GM12865 (cell line): ENCODE measurements at places on chromosomes 4 and X.

DNA sequence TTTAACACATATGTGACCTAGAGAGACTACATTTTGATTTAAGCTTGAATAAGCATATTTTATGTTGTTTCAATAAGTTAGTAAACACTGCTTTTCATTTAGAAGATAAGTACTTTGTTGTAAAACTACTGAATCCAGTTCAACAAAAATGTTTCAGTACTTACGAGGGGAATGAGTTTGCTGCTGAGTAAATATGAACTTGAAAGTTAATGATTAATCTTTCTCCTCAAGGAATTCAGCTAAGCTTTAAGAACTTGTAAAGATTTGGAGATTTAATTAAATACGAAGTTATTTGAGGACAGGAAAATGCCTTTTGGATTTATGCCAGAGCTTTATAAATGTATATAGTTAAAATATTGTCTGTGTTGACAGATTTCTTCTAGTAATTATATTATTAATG, 933.0 kb upstream of the LCORL start:
- DNase-seq = no peak

DNA sequence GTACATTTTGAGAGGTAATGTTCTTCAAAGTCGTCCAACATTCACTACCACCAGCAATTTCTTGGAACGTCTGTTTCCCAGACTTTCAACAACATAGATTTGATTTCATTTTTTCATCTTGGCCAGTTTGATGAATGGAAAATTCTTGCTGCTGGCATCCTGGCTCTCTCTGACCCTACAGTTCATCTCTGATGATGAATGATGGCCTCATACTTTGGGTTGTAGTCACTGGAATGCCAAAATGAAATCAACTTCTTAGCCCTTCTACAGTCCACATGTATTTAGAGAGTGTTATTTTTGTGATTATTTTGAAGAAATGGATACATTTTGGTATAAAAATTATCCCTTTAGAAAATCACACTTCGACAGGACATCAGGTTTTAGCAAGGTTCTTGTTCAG, 8.8 kb downstream of the CHST7 start:
- no peak for DNase-seq

- no peak for DNase-seq
Measured at GRCh38 chr4:123233136-123233768, 163.3 kb upstream of the SPRY1 start.

DNA sequence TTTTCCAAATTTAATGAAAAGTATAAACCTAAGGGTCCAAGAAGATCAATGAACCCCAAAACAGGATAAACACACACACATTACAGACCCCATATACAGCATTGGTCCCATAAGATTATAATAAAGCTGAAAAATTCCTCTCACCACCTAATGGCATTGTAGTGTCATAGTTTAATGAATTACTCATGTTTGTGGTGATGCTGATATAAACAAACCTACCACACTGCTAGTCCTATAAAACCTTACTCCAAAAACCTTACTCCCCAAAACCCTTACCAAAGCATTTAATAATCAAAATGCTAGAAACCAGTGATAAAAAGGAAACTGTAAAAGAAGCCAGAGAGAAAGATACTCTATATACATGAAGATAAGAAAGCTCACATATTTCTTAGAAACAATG, 148.1 kb upstream of the SH3RF1 start:
- DNase-seq = no peak

GRCh38 chr4:108205859-108206258, 37.1 kb upstream of the LEF1 start:
- DNase-seq = no peak

GRCh38 chr4:7970361-7970946, 30.8 kb upstream of the AFAP1 start:
- no peak for DNase-seq

GRCh38 chr4:107094332-107094731, 58.2 kb upstream of the DKK2 start:
- DNase-seq = peak; percentile 36

GRCh38 chrX:1914606-1915365, 299.9 kb downstream of the ASMT start:
- DNase-seq = no peak

DNA sequence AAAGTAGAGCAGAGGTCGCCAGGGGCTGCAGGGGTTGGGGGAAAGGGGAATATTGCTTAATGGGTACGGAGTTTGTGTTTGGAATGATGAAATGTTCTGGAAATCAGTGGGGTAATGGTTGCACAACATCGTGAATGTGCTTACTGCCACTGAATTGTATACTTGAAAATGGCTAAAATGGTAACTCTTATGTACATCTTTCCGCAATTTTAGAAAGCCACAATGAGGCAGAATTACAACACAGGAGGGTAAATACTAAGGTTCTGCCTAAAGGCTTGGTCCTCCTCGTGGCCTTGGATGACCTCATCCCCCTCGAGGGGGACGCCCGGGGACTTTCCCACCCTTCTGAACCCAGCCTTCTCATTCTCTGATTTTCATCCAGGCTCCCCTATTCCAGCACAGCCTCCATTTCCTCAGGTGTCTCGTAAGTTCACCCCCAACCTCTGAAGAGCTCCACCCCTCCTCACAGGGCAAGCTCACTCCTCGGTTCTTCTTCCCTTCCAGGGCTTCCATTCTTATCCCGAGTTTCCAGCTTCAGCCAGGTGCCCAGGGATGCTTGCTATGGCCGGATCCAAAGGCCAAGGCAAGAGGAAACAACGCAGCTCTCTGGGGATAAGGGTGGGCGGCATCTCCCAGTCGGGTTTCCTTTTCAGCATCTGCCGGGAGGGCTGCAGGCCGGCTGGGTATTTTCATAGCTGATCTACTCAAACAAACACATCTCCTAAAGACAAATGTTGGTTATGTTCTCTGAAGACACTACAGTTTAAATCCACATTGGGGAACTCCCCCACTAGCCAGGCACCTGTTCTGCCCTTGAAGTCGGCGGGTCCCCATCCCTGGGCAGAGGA, 71.3 kb upstream of the ACSL1 start:
- DNase-seq = peak; percentile 64

DNA sequence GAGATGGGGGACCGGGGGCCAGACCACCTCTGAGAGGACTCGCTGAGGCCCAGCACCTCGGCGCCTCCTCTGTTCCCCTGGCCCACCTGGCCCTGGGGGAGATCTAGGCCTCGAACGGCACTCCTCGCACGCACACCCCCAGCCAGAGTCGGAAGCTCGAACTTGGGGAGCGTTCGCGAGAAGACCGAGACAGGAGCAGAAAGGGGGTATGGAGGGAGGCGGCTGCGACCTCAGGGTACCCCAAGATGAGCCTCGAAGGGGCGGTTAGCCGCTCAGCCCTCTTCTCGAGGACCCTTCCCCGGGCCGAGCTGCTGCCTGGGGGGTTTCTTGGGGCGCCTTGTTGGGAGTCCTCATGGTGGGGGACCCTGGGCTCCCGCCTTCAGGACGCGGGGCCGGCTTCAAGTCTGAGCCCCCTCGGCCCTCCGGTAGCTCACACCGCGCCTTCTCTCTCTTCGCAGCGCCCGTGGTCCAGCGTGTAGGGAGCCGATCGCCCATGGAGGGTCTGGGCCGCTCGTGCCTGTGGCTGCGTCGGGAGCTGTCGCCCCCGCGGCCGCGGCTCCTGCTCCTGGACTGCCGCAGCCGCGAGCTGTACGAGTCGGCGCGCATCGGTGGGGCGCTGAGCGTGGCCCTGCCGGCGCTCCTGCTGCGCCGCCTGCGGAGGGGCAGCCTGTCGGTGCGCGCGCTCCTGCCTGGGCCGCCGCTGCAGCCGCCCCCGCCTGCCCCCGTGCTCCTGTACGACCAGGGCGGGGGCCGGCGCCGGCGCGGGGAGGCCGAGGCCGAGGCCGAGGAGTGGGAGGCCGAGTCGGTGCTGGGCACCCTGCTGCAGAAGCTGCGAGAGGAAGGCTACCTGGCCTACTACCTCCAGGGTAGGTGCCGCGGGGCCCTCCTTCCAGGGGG, 706 bp downstream of the DUSP9 start:
- DNase-seq = no peak

DNA sequence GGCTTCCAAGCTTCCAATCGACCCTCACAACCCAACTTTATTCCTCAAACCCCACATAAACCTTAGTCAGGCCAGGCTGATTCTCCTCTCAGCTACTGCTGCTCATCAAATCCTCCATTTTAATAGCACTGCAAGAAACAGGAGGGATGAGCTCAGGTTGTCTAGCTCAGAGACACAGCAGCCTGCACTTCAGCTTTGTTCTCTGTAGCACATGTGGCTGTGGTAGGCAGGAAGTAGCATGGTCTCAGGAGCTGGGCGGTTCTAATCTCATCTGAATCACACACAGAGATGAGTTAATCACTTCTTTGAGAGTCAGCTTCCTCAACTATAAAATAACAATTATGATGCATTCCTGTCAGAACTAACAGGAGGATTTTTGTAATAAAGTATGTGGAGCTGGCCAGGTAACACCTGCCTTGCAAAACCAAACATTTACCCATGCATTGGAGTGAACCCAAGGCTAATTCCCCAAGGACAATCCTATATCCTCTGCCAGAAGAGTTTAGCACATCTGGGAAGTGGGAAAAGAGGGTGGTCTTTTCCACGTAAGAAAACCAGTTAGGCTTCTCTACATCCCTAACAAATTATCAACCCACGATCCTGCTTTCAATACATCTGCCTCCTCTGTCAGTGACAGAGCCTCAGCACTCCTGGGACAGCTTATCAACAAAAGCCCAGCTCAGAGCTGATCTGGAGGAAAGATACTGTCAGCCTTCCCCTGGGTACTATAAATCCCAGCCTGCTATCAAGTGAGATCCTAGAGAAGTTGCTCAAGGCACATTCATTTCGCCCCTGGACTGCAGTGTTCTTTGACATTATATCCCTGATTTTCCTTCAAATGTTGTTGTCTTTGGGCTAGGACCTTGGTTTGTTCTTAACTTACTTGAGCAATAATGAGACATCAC, 32.8 kb downstream of the ELOVL6 start:
- peak; percentile 43 for DNase-seq

DNA sequence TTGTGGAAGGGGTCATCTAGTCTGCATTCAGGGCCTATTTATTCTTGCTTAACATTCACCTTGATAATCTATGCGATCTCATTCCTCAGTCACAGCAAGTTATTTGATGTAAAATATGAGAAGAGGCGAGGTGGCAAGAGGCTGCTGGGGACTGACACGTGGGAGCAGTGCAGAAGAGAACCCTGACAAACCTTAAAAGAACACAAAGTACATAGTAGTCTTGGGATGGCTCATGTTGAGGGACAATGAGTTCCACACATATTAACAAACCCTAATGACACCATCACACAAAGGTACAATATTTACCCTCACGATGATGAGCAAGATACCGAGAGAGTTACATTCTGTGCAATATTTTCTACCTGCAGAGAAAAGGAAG, 57.5 kb downstream of the MAML3 start:
- DNase-seq = no peak

DNA sequence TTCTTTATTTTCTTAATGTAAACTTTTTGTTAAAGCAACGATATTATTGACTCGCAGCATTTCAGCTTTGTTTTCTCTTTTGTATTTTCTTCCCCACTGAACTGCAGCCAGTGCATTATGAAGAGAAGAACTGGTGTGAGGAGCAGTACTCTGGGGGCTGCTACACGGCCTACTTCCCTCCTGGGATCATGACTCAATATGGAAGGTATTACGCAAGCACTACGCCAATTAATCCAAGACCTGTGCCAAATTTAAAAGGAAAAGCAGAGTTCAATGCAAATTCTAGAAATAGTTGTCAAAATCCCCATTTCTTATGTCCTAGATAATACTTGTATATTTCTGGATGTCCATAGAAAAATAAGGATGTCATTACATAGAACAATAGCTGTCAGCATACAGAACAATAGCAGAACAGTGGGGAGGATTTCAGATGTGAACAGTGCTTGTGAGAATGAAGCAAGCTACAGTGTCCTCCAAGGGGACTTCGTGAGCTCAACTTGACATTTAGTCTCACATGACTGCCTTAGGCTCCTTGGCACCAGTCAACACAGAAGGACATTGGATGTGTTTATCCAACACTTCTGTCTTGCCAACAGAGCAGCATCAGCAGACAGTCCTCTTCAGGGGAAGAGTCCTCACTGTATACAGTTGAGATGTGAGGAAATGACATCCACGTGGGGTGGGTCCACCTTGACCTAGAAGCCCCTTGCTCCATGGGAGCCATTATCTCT, 85.9 kb downstream of the MAOA start:
- DNase-seq = no peak

- no peak for DNase-seq
Measured at GRCh38 chrX:149898554-149898953, 17.6 kb downstream of the MAGEA8 start.

DNA sequence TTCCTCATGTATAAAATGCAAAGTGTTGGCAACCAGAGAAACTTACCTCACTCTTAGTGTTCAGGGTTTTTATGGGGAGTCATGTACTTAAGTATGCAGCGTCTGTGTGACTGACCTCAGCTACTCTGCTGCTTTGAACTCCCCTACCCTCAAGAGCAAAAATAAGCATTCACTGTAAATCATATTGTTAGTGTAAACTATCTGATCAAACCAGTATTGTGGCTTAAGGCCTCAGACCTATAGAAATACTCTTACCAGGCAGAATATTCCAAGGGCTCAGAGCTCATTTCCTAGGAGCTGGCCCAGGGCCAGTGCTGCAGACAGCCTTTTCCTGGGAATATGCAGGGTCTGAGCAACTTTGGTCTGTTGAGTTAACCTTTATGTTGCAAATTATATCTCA, 453.1 kb downstream of the CCSER1 start:
- DNase-seq = no peak

DNA sequence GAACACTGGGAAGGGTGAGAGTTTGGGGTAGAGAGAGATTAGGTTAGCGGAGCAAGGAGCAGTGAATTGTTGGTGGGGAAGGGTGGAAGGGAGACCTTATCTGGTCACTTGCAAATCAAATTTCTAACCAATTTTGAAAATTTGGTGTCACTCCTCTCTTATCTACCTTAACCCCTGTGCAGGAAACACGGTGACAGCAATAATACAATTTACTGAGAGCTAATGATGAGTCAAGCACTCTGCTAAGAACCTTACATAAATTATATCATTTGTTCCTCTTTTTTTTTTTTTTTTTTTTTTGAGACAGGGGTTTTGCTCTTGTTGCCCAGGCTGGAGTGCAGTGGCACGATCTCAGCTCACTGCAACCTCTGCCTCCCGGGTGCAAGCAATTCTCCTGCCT, 116.4 kb downstream of the C4orf51 start:
- no peak for DNase-seq

DNA sequence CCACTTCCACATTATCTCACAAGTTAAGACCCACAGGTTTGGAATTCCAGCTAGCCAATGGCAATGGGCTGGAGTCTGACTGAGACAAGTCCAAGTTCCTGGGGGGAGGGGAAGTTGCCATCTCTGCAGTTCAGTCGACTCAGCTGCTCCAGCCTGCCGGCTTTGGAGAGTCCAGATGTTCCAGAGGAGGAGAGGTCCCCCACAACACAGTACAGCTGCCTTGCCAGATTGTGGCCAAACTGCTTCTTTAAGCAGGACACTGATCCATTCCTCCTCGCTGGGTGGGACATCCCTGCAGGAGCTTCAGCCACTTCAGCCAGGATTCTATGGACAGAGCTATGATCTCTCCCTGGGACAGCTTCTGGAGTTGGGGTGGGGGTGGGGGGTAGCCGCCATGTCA, 199.2 kb downstream of the EDA start:
- DNase-seq = no peak
